ENCODE measurements at places on chromosomes 7 and 10.

DNA sequence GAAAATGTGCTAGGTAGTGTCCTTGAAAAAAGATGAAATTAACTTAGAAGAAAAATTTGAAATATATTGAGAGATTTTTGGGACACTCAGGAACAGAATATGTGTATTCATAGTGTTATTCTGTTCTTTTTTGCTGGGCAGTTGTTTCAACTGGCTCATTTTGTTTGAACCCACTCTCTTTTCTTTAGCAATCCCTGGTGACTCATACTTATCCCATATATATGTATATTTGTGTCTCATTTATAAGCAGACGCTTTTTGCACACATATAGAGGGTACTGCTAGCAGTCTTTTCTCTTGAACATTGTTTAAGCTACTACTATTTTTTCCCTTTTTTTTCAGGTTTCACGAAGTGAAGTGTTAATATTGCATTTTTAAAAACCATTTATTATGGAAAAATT is 1.9 kb downstream of the EXOC6 start:
- no peak for DNase-seq

DNA sequence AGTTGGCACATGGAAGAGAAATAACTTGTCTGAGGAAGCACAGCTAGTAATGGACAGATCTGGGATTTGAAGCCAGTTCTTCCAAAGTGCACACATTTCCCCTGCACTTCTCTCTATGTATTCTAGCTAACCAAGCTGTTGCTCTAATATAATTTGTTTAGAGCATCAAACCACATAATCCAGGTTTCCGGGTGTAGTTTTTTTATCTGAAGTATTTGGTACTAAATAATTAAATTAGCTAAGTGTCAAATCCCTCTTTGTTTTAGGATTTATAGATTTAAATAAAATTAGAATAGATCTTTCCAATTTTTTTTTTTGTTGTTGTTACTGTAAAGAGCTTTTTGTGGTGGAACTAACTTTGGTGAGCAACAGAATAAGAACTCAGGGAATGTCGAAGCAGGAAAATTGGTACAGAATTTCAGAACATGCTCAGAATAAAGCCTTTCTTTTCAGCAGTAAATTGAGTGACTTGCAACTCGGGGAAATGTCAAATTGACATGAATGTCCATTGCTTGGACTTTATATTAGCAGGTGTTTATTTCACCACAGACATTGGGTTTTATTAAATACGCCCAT is 33.7 kb downstream of the CAMK1D start:
- DNase-seq: no peak

DNA sequence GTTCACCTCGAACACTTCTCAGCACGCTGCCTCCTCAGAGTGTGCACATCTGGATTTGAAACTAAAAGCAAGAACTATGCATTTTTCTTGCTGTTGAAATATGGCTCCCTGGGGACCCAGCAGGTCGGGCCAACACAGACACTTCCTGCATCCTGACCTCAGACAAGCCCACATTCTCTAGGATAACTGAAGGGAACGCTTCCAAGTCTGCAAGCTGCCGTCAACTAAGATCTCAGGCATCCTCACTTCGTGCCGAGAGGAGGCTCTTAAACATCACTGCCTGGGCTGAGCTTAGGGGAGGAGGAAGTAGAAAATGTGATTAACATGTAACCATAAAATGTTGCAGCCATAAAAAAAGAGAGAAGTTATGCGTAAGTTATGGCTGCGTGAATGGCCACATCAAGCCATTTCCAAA is 65.5 kb downstream of the PYROXD2 start:
- no peak for DNase-seq

- no peak for DNase-seq
Measured at GRCh38 chr7:69674701-69675182, 76.5 kb downstream of the AUTS2 start.

DNA sequence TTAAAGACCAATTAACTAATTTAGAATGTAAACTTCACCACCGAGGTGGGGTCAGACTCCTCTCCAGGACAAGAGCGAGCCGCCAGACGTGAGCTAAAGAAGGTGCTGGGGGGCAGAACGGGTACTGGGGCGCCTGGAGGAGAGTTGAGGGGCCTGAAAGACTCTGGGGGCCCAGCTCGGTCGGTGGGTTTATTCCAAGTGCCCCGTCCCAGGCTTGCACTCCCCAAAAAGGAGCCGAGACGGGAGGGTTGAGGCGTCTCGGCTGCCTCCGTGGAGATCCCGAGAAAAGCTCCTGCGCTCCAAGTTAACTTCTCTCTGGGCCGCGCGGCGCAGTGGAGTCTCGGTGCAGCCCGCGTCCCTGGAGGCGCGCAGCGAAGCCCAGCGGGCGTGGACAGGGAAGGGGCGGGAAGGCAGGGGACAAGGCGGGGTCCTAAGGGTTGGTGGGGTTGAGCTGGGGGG is 553.3 kb downstream of the TFEC start:
- DNase-seq: no peak

- no peak for DNase-seq
Measured at GRCh38 chr7:18040196-18040595, 12.6 kb upstream of the PRPS1L1 start.

GRCh38 chr7:96596120-96596826 is 113.4 kb downstream of the SEM1 start:
- DNase-seq: no peak

DNA sequence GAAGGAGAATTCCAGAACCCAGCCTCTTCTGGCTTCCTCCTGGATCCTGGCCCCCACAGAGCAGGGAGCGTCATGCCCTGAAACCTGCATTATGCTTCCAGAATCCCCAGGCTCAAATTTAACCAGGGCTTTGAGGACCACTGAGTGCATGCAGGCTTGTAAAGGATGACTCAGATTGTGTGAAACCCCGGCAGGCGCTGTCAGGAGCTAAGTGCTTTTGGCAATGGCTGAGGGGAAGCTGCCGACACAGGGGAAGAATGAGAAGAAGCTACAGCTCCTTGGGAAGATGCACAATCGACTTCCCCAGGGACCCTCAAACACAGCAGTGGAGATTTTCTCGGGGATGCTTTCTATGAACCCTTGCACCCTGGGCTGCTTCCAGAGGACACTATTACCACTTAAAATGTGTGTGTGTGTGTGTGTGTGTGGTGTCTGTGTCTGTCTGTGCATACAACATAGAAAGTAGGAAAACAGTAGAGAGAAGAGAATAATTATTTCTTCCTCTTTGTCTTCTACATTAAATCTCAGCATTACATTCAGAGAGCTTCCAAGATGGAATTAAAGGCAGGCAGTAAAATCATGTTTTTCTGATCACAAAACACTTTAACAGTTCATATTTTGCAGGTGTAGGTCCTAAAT is 183.5 kb upstream of the INHBA start:
- no peak for DNase-seq

- DNase-seq: peak; percentile 90
Measured at GRCh38 chr7:100583132-100584053, 2.5 kb downstream of the LRCH4 start.

Data from activated naive CD4-positive, alpha-beta T cell treated with anti-CD3 and anti-CD28 coated beads, Interleukin-2, amount 10 ng/mL, durations not matched to agents 7 days and 5 days (primary cell).